ENCODE measurements at places on chromosomes 2 and 18.

DNA sequence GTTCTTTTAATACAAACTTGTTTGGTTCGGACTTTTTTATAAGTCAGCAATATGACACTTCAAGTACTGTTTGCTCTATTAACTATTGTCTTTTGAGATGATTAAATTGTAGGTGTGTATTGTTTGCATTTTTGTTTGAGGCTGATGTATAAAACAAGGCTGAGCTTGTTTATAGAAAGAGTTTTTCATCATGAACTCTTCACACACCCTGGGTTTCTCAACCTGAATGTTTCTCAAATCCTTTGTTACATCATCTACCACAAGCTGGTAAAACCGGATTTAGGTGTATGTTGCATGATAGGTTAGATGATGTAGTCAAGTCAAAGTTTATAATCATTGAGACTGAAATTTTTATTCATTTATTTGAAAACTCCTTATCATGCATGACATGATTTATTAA is 335.2 kb upstream of the LRATD1 start:
- no peak for DNase-seq

GRCh38 chr2:217231212-217231611 is 371.3 kb upstream of the TNP1 start:
- peak; percentile 72 for DNase-seq

- no peak for DNase-seq
Observed at GRCh38 chr2:148593421-148593820, 51.1 kb upstream of the EPC2 start.

DNA sequence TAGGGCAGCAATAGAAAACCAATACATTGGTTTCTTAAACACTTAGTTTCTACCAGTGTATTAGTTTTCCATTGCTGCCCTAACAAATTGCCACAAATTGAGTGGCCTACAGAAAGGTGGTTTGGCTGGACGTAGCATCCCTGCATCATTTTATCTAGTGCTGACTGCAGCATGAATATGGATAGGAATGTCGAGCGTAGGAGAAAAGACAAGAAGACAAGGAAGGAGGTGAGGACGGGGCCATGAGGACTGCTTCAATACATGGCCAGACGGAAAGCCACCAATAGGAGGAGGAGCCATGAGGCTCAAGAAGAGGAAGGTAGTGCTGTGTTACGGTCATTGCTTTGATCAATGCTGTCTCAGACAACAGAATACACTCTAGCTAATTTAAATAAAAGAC is 154.5 kb upstream of the NDUFV2 start:
- DNase-seq = no peak

- DNase-seq = no peak
Observed at GRCh38 chr2:141906678-141907077, 224.1 kb downstream of the LRP1B start.

- DNase-seq = no peak
Observed at GRCh38 chr18:51195086-51195450, 2.4 kb downstream of the MEX3C start.

DNA sequence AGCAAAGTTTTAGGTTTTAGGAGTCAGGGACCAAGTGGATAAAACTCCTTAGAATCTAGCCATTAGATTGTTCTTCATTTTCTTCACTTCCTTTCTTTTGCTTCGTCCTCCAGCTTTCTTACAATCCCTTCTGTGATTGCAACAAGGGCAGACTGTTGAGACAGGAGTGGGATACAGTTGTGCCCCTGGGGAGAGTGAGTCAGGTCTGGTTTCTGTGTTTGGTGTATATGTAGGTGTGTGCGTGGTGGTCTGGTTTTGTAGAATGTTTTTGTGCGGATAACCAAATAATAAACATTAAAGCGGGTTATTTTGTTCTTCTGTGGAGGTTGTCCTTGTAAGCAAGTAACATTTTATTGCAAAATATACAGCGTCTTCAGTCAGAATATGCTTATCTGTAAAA is 7.3 kb downstream of the INSIG2 start:
- no peak for DNase-seq
